ENCODE measurements at places on chromosomes 12 and 14.
A peak's percentile ranks its signal among the peaks of the same experiment; 100 is the strongest.

DNA sequence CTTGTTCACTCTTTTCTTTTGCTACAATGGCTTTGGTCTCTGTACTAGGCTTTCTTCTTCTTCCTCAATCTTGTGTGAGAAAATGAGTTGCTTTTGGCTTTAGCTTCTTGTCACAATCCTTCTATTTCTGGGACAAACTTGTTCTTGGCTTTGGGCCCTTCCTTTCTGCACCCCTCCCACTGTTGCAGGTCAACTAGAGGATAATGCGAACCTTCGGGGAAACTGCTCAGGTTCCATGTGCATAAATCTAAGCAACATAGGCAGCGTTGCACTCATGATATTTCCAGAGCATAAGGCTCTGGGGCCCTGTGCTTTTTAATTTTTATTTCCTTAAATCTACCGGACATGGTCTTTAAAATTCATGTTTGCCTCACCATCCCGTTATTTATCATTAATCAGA is 89.8 kb upstream of the LRIG3 start:
- DNase-seq, result no peak

DNA sequence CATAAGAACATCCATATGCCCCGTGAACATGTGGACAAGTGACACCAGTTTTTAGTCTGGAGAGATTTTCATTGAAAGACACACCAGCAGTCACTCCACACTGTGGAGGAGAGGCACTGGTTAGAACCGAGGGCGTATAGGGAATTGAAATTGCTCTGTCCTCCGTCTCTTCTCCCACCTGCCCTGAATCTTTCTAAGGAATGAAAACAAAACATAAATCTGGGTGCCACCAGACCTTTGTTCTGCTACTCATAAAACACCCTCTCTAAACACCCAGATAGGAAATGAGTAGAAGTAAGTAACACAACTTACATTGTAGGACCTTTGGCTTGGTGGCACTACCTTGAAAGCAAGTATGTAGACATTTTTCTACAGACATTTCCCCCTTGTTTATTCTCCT is 37.1 kb upstream of the STON2 start:
- DNase-seq, result no peak

DNA sequence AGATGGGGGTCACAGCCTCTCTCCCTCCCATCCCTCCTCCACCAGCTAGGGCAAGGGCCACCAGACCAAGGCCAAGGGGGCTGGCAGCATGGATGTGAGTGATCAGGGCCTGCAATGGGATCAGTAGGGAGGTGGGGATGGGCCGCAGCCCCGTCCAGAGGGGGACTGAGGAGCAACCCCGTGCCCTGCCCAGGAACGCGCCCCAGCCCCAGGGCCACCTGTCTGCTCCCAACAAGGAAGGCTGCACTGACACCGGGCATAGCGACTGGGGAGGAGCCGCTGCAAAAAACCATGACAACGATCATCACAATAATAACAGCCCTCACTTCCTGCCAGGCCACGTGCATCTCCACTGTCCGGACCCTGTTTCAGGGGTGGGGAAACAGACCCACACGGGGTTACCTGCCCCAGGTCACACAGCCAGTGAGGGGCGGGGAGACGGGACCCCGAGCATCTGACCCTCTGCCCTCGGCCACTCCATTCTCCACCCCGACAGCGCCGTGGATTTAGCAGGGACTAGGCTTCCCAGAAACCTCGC is 24.3 kb downstream of the NCOR2 start:
- no peak for DNase-seq

DNA sequence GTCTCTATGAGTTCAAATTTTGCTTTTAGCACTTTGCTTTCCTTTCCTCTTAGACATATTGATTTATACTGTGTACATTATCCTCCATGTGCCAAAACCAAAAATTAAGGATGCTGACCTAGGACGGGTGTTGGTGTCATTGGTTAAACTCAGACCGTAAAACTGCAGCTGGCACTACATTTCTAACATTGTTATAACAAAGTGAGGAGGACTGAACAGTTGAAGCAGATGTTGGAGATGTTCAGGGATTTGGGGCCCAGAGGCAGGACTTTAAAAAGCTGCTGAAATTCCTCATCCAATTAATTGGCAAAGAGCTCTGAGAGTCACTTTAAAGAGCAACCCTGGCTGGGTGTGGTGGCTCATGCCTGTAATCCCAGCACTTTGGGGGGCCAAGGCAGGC is 72.4 kb downstream of the TMTC1 start:
- DNase-seq, result no peak

GRCh38 chr12:93865751-93866150 is 188.6 kb downstream of the CRADD start:
- no peak for DNase-seq

- no peak for DNase-seq
These were observed 28.2 kb downstream of the CDK17 start for GRCh38 chr12:96371790-96372699.

DNA sequence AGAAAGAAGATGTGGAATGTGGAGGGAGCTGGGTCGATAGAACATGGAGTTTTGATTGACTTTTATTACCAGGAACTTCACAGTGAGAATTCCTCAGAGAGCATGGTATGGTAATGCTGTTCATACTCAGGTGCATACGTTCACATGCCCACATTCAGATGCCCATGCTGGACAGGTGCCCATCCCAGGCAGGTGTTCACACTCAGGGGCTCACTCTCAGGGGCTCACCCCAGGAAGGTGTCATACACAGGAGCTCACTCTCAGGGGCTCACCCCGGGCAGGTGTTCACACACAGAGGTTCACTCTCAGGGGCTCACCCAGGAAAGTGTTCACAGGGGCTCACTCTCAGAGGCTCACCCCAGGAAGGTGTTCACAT is 360.0 kb upstream of the SFSWAP start:
- DNase-seq, result no peak

DNA sequence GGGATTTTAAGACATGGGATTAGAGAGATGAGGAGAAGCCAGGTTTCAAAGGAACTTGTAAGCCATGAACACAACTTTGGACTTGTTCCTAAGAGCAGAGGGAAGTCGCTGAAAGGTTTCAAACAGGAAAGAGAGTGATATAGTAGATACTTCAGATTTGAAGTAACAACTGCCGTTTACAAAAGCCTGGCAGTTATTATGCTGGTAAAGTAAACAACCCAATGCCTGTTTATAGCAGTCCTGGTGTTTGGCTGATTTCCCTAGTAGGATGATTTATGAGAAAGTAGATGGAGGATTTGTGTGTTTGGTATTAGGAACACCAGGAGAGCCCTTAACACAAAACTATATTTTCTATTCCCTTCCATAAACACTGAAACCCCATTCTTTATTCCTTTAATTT is 285.7 kb downstream of the RMST start:
- no peak for DNase-seq

DNA sequence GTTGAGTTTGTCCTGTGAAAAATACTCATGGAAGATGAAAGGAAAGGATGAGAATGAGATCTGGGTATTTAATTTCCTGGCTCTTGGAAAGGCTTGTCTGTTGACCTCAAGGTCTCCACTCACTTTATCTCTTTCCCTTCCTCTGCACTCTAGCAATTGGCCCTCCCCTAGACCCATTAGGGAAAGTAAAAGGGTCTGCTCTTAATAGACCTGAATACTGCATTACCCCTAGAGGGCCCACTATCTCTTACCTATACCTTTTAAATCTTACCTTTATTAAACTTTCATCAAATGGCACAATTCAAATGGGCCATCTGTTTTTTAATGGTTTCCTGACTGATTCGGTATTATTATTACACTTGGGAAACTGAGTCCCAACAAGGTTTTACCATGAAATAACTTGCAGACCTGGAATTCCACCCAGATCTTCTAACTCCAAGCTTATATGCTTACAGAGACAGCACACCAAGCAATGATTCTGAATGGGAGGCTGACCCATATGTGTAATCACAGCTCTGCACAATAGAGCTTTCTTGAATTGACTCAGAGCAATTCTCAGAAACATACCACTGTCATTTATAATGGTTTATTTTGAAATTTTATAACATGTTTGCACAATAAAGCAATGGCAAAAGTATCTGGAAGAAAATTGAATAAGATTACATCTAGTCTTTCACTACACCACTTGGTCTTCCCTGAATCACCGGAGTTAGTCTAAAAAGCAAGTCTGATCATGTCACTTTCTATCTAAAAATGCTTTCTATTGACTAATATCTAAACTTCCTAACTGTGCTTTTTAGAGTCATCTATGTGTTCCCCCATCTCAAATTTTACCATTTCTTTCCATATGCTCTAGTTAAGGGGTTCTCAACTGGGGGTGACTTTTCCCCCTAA is 618.5 kb downstream of the NRXN3 start:
- DNase-seq, result no peak

DNA sequence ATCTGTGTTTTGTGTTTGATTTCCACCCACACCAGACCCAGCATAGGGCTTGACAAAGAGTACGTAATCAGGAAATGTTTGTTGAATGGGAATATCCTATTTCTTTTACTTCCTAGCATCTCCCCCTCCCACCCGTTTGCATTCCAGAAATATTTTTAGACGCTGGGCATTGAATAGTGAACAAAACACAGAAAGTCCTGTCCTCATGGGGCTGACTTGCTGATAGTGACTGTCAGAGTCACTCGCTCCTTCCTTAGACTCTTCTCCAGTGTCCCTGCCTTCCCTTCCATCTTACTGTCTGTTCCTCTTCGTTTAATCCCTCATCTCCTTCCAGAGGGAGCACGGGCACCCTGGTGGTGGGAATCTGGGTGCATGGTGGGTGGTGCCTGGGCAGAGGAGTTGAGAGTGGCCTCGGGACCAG is 53.6 kb downstream of the SLC25A47 start:
- DNase-seq, result no peak

GRCh38 chr12:21289698-21290097 is 45.0 kb downstream of the SLCO1A2 start:
- no peak for DNase-seq

- no peak for DNase-seq
These were observed 13.0 kb downstream of the MVK start for GRCh38 chr12:109586385-109587296.

DNA sequence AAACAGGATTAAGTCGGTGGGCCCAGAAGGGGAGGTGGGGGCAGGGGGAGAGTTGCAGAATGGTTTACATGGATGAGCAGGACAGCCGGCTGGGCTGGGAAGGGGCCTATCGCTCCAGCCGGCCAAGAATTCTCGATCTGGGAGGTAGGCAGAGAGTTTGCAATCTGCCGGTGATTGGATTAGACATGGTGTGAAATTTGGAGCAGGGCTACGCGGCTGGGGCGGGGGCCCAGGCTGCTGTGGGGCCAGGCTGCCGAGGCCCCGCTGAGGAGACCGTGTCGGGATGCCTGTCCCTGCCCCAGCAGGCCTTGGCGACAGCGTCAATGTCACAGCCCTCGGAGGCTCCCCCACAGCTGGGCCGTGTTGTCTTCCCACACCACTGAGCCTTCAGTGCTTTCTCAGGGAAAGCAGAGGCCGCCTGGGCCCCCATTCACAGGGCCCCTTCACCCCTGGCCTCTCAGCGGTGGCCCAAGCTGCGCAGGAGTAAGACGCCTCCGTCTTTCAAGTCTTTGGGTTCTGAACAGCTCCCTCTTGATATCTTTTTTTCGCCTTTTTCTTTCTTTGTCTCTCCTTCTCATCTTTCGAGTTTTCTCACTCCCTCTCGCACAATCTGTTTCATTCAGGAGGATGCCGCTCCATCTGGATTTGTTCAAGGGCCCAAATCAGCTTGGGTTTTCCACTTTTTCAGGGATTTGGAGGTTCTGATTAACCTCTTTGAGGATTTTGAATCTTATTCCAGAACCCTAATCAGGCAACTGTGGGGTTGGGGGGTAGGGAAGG is 117.5 kb upstream of the PARP11 start:
- DNase-seq, result no peak

DNA sequence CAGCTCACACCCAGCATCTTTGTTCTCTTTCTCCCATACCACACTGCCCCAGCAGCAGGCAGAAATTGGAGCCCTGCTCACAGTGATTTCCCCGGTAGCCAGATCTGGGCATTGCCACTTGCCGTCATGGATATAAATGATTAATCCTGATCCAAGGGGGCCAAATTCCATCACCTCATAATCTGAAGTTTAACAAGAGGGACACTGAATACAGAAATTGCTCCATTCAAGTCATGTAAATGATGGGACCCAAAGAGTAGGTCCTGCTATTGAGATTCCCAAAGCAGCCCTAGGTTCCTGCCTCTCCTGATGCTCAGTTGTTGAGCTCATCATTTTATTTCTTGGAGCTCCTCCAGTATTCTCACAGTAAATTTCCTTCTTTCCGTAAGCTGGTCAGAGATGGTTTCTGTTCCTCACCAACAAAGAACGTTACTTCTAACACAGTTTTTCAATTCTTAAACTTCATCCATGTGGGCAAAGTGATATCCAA is 11.7 kb downstream of the ITPR2 start:
- no peak for DNase-seq

GRCh38 chr12:117439531-117440001 is 78.1 kb upstream of the NOS1 start:
- DNase-seq, result no peak

- DNase-seq, result no peak
These were observed 18.2 kb upstream of the STRAP start for GRCh38 chr12:15863984-15864383.

DNA sequence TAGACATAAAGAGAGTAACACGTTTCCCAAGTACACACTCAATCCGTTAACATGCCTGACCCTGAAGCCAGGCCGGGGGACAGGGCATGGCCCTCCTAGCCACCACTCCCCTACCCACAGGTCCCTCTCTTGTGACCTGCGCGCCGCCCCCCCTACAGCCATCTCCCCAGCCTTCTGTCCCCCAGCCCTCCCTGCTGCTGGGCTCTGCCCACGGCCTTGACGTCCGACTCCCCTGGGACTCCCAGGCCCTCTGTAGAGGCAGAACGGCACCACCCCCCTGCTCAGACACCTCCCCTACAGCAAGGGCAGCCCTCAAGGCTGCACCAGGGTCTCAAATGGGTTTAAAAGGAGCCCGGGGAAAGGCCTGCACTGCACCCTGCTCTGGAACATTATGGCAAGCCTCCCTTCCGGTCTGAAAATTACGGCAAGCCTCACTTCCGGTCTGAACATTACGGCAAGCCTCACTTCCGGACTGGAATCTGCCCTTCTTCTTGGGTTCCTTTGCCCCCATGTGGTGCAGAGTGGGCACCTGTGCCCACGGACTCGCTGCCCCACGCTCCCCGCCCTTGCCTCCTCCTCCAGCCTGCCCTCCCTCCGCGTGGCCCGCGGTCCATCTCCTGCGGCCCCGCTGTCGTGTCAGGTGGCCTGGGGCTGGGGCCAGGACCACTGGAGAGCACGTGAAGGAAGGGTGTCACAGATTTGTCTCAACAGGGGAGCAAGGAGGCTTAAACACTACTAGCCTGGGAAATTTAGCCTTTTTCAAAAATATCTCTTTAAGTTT is 77.6 kb downstream of the MOK start:
- no peak for DNase-seq

GRCh38 chr12:537772-538171 is 78.0 kb downstream of the B4GALNT3 start:
- DNase-seq, result no peak

DNA sequence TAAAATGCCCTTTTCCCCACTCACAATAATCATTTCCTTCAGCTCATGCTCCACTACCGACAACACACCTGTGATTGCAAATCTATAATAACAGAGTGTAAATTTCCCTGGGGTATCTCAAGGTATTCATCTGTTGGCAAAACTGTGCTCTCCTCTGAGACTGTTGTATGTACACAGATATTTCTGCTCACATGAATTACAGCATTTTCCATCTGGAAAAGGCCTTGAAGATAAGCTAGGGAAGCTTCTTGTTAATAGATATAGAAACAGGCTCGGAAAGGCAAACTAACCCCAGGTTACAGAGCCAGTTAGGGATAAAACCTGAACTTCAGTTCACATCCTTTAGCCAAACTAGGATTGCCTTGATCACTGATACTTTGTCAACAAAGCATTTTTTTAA is 210.4 kb upstream of the KRR1 start:
- no peak for DNase-seq

GRCh38 chr12:91978143-91978542 is 167.5 kb downstream of the BTG1 start:
- DNase-seq, result peak; percentile 15

GRCh38 chr14:103528146-103528586 is 830 bp upstream of the TRMT61A start:
- DNase-seq, result no peak

All from activated CD4-positive, alpha-beta T cell treated with anti-CD3 and anti-CD28 coated beads for 4 hours (primary cell).